DMS 273 treated with DMSO at 0.1 percent for 48 hours (cell line): ENCODE measurements at places on chromosomes 1 and 21.

GRCh38 chr1:116753312-116753711, 918 bp upstream of the CD2 start:
- no peak for DNase-seq

- DNase-seq, result no peak
Measured at GRCh38 chr1:107531065-107531908, 390.4 kb downstream of the NTNG1 start.

GRCh38 chr21:42572906-42573495, 59.3 kb downstream of the SLC37A1 start:
- DNase-seq, result no peak

- DNase-seq, result no peak
Measured at GRCh38 chr1:154342836-154343472, 17.6 kb downstream of the ATP8B2 start.

DNA sequence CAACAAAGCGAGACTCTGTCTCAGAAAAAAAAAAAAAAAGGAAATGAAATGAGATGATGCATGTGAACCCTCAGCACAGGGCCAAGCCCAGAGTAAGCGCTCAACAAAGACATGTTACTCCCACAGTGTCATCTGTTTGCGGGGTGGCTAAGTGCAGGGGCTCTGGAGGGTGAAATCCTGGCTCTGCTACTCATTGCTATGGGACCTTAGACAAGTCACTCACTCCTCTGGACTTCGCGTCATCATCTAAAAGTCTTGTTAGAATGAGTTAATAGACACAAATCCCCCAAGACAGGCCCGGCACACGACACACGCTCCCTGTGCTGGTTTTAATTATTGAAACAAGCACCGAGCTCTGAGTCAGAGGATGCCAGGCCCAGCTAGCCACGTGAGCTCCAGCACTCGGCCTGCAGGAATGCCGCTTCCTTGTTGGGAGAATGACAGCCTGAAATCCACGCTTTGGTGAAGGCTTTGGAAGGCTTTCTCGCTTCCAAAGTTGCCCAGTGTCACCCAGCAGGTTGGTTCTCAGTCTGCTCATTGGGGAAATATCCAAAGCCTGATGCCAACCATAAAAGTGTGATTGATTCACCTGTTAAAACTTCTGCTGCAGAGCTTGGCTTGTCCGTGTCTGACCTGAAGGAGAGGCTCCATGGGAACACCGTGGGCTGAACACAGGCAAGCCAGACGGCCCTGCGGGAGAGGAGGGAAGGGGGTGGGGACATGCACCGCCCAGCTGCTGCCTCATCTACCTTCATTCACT, 36.7 kb upstream of the TARDBP start:
- no peak for DNase-seq

DNA sequence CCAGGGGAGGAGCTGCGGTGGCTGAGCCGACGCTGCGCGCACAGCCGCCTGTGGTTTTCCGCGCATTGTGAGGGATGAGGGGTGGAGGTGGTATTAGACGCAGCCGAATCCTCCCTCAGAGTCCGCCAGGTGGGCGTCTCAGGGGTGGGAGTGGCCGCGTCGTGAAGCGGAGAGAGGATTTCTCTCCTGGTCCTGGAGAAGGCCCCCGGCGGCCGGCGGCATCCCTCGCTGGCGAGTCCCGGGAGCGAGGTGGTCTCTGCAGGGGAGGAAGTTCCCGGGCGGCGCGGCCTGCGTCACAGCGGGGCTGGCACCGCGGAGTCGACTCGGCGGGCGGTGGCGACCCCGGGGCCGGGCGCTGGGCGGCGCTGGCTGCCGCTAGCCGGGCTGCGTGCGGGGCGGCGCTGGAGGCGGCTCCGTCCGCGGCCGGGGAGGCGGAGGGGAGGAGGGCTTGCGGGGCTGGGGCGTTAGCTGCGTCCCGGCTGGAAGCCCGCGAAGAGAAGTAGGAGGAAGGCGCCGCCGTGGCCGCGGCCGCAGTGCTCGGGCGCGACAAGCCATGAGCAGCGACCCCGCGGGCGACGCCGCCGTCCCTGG, at the start of gene LRRC8C:
LRRC8C (plus strand) TSS at position 464 of the 591 bp plus-strand sequence. CDS start 53,354 bp downstream, outside the sequence.
- peak; percentile 37 for DNase-seq
